ENCODE measurements at places on chromosomes 3 and 15.

DNA sequence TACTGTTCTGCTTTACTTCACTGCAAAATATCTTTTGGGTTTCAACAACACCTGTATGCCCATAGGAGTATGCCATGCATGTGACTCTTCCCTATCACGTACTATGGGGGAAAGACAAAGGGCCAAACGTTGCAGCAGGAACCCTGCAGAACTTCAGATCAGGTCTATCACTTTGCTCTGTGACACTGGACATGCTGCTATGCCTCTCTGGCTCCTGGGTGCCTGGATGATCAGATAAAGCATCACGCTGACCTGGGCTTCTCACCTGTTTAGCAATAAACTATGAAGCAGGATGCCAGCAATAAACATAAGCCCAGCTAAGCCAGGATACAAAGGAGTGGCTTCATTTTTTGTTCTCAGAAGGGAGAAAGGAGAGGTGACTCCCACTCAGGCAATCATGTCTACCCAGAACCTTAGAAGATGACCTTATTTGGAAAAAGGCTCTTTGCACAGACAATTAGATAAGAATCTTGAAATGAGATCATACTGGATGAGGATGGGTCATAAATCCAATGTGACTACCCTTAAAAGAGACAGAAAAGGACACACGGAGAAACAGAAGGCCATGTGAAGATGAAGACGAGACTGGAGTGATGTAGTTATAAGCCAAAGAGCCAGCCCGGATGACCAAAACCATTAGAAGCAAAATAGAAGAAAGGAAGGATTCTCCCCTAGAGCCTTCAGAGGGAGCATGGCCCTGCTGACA is 19.3 kb downstream of the POMGNT2 start:
- DNase-seq: peak; percentile 34

DNA sequence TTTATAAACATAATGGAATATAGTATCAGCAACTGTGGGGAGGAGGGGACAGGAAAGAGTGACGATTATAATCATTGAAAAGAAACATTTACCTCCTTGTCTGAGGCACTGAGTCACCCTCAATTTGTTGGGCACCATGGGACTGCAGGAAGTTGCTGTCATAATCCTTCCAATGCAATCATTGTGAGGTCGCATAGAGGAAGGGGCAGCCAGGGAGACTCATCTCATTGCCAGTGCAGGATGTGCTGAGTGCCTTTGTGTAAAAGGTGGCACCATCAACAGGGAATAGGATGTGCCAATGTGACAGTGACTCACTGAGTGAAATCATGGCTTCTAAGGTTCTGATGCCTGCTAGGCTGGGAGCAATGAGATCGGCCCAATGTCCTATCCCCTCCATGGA is 300.4 kb upstream of the ADAMTS9 start:
- DNase-seq: no peak

- DNase-seq: no peak
These were observed 97.8 kb upstream of the RPL32 start for GRCh38 chr3:12939137-12939536.

- DNase-seq: no peak
These were observed 30.3 kb upstream of the GADL1 start for GRCh38 chr3:30924763-30925162.

GRCh38 chr3:110932567-110932966 is 139.0 kb upstream of the NECTIN3 start:
- no peak for DNase-seq

DNA sequence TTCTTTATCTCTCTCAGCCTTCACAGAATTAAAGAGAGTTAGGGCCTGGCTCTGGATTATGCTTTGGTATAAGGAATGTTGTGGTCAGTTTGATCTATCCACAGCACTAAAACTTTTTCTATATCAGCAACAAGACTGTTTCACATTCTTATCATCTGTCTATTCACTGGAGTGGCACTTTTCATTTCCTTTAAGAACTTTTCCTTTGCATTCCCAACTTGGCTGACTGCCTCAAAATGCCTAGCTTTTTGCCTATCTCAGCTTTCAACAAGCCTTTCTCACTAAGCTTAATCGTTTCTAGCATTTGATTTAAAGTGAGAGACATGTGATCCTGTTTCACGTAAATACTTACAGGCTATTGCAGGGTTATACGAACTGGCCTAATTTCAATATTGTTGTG is 471.8 kb downstream of the GBE1 start:
- DNase-seq: peak; percentile 29

DNA sequence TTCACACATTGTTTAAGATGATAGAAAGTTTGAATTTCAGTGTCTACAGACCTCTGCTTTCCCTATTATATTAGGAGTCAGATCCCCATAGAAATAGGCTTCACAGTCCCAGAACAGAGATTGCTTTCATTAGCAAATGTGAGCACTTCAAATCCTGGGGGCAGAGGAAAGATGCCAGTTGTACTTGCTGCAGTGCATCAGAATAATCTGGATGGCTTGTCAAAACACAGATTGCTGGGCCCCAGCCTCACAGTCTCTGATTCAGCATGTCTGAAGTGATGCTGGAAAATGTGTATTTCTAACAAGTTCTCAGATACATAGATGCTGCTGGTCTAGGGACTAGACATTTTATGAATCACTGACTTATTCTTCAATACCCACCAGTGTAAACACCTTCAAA is 375.2 kb downstream of the FGF12 start:
- DNase-seq: no peak

DNA sequence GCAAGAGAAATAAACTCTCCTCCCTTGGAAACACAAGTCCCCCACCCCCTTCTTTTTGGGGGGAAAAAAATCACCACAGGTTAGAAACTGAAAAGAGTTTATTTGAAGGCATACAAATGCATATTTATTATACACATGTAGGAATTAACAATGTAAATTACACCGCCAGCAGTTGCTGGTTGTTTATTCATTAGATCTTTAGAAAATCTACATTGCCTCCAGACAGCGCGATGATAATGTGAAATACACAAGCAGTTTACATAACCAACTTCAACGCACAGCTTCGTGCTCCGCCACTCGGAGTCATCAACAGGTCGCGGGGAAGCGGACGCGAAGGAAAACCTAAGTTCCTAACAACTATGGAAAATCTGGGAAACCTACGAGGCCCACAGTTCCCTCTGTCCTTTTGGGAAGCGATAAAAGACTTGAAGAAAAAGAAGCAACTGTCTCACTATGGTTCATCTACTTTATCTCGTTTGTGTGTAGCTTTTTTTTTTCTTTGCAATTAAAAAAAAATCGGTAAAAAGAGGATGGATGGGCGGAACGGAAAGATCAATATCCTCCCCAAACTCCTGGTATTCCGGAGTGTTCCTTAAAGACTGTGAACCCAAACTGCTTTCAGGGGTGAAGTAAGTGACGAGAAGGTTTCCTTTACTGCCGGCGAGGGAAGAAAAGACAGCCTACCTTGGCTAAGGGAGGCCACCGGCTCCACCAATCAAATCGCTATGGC is 8.4 kb upstream of the FOXB1 start:
- DNase-seq: no peak

GRCh38 chr3:81279481-81280379 is 481.7 kb downstream of the GBE1 start:
- DNase-seq: peak; percentile 30

GRCh38 chr3:94524102-94524919 is 461.4 kb downstream of the NSUN3 start:
- peak; percentile 90 for DNase-seq

GRCh38 chr3:134462331-134462941 is 23.3 kb downstream of the ANAPC13 start:
- DNase-seq: no peak

GRCh38 chr15:101156061-101156460 is 95.8 kb downstream of the CHSY1 start:
- DNase-seq: no peak

DNA sequence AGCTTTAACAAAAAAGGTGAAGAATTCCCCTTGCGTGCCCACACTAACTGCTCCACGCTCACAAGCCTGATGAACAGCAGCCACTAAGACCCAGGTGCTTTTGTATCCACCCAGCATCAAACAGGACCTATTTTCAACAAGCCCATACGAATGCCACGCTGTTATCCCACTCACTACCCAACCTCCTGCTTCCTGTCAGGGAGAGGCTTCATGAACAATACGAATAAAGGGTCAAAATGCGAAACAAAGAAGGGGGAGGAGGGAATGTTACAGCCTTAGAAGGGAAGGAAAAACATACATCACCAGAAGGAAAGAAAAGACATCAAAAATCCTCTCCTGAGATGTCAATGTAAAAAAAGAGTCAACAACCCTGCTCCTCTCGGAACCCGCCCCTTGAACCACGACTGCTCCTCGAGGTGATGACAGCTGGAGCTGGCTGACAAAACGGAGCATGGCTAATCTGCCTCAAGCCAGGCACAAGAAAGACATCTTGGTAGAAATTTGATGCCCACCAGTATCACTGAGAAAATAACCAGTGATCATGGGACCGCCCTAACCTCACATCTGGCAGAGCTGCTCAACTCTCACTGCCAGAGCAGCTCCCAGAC is 9.7 kb downstream of the ERC2 start:
- DNase-seq: no peak

- no peak for DNase-seq
These were observed 327.7 kb upstream of the NAALADL2 start for GRCh38 chr3:174531262-174531982.

- no peak for DNase-seq
These were observed 204.6 kb downstream of the ATP10A start for GRCh38 chr15:25658560-25658959.

DNA sequence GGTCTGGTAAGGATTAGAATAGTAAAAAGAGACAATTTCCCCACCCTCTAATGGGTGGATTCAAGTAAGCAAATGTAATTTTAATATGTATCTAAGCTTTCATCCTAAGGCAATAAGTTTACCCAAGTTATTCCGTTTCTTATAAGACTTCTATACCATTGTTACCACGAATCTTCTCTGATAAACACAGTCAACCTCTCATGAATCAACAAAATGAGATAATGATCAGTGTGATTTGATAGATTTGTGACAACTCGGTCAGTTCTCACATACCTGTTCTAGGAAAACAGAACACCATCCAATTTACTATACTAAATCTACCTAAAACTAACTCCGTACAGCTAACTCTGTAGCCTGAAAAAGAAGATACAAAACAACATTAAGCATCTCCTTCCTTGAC is 342.1 kb downstream of the TBL1XR1 start:
- DNase-seq: no peak

- no peak for DNase-seq
These were observed 313.9 kb upstream of the NR2E3 start for GRCh38 chr15:71496336-71496955.

DNA sequence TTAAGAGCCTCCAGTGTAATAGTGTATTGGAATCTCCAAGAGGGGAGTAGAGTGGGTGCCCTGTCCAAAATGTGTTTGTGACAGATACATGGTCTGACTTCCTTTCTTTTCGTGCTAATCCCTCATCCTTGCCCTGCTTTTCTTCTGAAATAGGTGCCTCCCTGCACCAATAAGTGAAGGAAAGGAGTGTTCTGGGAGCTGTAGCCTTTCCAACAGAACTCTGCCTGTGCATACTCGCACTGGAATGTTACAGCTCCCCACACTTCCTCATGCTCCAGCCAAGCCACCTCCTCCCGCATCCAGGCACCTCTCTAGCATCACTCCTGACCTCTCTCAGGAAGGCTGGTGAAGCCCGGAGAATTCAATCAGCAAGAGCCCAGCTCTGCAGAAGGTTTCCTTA is 478.0 kb downstream of the GABRG3 start:
- no peak for DNase-seq

- peak; percentile 44 for DNase-seq
These were observed 8.7 kb downstream of the ADPGK start for GRCh38 chr15:72774696-72775383.

GRCh38 chr15:101148881-101149664 is 102.8 kb downstream of the CHSY1 start:
- peak; percentile 61 for DNase-seq

DNA sequence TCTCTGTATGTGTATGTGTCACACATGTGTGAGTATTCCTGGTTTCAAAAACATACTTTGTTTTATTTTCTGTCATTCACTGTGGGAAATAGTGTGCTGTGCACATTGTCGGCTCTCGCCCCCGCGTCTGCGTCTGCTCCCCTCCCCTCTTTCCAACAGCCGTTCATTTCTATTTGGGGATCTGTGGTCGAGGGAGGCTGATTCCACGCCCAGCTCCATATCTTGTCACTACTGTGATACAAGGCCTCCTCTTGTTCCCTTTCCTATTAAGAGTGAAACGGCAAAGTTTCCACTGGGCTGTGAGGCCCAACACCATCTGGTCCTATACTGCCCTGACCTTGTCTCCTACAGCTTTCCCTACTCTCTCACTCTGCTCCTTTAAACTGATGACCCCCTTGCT is 172.5 kb upstream of the LRIG1 start:
- peak; percentile 39 for DNase-seq

- no peak for DNase-seq
These were observed 317.7 kb upstream of the ADAMTS9 start for GRCh38 chr3:65005486-65005885.
